ENCODE measurements at places on chromosomes 2 and 18. TPM values are rescaled to one million over a fixed set of nuclear protein-coding genes. Genes with fewer than 3 reads are reported as not detected.

GRCh38 chr2:143719406-143719805 is 590.2 kb downstream of the ARHGAP15 start:
- H3K27ac ChIP-seq, result no peak overlapping the region
- H3K4me3 ChIP-seq, result no peak overlapping the region
- H3K36me3 ChIP-seq, result no peaks in the 10 kb centered on the region
- peaks cover 15% of the 10 kb centered on the region for H3K4me1 ChIP-seq
- DNase-seq, result no peak
- no peaks in the 10 kb centered on the region for H3K27me3 ChIP-seq

DNA sequence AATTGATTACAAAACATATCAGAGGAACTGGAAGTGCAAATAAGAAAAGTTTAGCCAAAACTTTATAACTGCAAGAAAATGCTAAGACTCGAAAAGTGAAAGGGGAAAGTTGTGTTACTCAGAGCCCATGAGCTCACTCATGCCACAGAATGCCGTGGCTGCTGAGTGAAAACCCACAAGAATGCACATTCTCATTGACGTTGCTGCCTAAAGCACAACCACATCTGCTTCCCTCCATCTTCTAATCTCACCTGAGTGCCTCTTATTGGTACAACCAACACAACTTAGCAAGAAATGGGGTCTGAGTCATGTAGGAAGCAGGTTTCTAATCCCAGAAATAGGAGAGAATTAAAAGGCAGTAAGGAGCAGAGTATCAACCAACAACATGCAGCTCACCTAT is 259.7 kb downstream of the LNPK start:
- no peaks in the 10 kb centered on the region for H3K36me3 ChIP-seq
- no peaks in the 10 kb centered on the region for H3K4me1 ChIP-seq
- H3K27me3 ChIP-seq, result peaks cover 28% of the 10 kb centered on the region
- H3K27ac ChIP-seq, result no peak overlapping the region

DNA sequence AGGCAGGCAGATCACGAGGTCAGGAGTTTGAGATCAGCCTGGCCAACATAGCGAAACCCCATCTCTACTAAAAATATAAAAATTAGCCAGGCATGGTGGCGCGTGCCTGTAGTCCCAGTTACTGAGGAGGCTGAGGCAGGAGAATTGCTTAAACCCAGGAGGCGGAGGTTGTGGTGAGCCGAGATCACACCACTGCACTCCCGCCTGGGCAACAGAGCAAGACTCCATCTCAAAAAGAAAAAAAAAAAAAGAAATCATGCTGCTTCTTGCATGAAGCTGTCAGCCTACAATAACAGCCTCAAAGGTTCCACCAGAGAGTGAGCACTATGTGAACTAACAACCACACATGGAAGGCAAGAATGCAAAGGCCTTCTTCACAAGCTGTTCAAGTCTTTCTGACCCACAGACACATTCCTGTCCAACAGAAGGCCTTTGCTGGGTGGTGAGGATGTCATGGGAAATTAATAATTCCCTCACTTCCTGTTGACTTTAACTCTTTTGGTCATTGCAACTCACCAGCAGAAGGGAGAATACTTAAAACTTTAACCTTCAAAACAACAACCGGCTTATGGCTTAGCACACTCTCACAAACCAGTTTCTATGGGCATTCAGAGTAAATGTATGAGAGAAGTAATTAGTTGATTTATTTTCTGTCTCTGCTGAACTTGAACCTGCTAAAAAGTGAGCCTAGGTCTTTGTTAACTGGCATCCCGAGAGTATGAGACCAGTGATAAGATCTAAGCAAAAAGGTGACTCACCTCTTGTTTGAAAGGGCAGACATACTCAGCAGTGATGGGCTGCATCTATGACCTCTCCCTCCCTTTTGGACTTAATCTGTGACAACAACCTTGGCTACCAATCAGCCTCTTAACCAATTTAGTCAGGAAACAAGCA is 11.8 kb downstream of the PLEKHM3 start:
- no peaks in the 10 kb centered on the region for H3K36me3 ChIP-seq
- H3K27me3 ChIP-seq, result no peaks in the 10 kb centered on the region
- H3K4me3 ChIP-seq, result peak overlapping the region; percentile 31
- peak; percentile 25 for DNase-seq

The CIB4 gene
- not detected for total RNA-seq

DNA sequence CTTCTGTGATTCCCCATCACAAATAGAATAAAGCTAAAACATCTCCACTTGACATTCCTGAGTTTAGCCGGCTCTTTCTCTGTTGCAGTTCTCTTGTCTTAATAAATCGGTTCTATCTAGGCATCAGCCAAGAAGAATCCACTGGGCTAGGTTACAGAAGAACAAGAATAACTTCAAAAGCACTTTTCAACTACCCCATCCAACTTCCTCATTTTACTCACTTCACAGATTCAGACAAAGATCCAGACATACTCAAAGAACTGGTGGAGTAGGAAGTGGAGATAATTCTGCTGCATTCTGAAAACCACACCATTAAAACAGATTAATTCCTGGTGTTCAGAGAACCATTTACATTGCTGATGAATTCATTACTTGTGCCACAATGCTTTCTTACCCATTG is 9.6 kb upstream of the ALPK2 start:
- no peak overlapping the region for H3K4me3 ChIP-seq
- H3K4me1 ChIP-seq, result peaks cover 52% of the 10 kb centered on the region

DNA sequence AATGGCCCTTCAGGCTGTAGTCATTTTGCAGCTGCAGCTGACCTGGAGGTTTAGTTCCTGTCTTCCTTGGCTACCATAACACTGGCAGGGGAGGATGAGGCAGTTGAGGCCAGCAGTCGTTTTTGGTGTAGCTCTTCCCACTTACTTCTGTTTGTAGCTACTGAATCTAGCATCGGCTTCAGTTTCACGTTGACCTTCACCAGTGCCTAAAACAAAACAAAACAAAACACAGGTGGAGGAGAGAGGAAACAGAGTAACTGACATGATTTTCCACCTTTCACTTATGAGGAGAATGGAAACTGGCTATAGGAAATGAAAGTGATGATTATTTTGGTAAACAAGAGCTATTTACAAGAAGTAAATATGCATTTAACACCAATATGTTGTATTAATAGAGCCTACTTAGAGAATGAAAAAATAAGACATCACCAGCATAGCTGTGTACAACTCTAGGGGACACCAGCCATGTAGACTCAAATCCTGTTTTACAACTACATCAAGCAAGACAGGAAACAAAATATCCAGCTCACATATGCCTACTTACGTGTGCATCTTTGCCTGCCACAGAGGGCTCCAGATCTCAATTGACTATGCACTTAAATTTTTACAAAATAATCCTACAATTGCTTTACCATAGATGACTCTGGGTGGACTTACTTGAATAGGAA is 236.9 kb downstream of the AGPS start:
- H3K36me3 ChIP-seq, result no peaks in the 10 kb centered on the region
- H3K27me3 ChIP-seq, result peaks cover 7% of the 10 kb centered on the region
- no peaks in the 10 kb centered on the region for H3K4me1 ChIP-seq
- DNase-seq, result no peak
- H3K27ac ChIP-seq, result no peak overlapping the region

DNA sequence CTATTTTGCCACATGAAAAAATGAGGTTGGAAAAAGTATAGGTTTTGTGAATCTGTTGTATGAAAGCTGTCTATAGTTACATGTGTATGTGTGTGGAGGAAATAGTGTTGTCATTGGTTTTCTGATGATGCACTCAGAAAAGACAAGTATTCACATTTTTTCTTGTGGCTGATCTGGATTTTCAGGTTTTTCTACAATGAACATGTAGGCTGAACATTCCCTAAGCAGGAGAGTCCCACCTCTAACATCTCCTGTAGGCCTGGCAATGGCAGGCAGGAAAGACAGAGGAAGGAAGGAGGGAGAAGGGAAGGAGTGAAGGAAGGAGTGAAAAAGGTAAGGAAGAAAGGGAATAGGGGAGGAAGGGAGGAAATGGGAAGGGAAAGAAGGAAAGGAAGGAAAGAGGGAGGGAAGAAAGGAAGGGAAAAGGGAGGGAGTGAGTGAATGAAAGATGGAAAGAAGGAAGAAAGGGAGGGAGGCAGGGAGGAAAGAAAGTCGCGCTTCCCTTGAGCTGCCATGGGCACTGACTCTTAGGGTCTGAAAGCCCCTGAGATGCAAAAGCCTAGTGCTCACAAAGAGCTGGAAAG is 495 bp upstream of the IL36RN start:
- no peak overlapping the region for H3K27ac ChIP-seq
- peaks cover 6% of the 10 kb centered on the region for H3K4me1 ChIP-seq
- DNase-seq, result no peak
- H3K27me3 ChIP-seq, result no peaks in the 10 kb centered on the region
- no peak overlapping the region for H3K4me3 ChIP-seq
- H3K36me3 ChIP-seq, result peaks cover 11% of the 10 kb centered on the region

DNA sequence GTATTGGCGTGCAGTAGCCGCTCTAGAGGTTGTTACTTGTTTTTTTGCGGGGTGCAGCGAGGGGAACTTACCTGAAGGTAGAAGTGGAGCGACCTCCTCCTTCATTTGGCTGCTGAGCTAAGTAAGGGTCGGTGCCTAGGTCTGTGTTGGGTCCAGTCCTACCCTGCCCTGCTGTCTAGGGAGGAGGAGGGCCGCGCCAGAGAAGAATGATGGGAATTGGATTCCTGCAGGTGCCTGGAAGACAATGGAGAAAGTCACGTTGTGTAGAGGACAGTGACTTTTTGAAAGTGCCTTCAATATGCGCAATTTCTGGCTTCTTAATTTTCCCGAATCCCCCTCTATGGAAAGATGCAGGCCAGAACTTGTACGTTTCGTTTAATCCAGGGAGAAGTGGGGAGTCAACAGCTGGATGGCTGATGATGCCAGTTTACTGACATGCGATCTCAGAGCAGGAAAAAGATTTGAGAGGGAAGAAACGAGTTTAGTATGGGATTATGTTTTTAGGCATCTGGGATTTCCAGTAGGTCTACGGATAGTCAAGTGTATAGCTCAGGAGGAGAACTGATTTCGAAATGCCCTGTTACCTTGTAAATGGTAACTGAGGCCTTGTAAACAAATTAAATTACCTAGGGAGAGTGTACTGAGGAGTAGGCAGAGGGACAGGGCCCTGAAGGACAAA is 653 bp downstream of the MRPS9 start:
- peak overlapping the region; percentile 98 for H3K4me3 ChIP-seq
- H3K4me1 ChIP-seq, result peaks cover 38% of the 10 kb centered on the region
- H3K27me3 ChIP-seq, result no peaks in the 10 kb centered on the region

Data from activated T-cell treated with anti-CD3 and anti-CD28 coated beads, Interleukin-2, amount 50 U/mL, for 72 hours (primary cell).